Mesenteric fat pad (tissue), 1 donor: ENCODE measurements at places on chromosomes 3 and 15. TPM values are rescaled to one million over a fixed set of nuclear protein-coding genes. Genes with fewer than 3 reads are reported as not detected.

The TRIP4 gene
- 25.4 TPM for total RNA-seq

The RUBCN gene
- 24.3 TPM for total RNA-seq

- no peak for DNase-seq
These were observed 28.7 kb downstream of the ZNF589 start for GRCh38 chr3:48269592-48269991.

DNA sequence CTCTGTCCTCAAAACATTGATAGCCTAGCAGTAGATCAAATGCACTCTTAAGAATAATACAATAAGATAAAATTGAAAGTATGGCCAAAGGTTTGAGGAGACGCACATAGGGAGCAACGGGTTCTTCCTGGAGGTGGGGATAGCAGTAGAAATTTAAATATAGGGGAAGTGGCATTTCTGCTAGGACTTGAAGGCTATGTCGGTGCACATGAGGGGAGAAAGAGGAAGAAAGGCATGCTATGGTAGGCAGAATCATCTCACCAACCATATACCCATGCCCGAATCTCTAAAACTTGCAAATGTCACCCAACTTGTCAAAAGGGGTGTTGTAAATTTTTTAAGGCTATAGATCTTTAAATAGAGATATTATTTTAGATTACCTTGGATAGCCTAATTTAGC is 735.1 kb upstream of the LMCD1 start:
- no peak for DNase-seq

The CLEC3B gene
- total RNA-seq, result 217 TPM

- DNase-seq, result no peak
These were observed 31.3 kb upstream of the LYSMD4 start for GRCh38 chr15:99764522-99764921.

DNA sequence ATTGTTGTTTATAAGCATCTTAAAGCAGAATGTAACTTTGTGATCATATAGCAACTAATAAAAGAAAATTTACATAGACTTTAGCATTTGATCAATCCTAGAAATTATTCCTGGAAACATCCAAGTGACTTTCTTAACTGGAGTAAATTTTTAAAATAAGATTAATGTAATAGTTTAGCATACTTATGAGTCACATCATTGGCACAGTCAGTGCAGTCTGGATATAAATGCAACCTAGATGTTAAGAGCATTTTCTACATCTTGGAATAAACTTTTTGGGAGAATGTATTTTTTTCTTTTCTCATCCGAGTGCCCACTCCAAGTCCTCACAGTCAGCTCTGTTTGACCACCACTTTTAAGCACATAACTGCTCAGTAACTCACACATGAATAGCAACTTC is 324.6 kb upstream of the PLSCR5 start:
- no peak for DNase-seq

DNA sequence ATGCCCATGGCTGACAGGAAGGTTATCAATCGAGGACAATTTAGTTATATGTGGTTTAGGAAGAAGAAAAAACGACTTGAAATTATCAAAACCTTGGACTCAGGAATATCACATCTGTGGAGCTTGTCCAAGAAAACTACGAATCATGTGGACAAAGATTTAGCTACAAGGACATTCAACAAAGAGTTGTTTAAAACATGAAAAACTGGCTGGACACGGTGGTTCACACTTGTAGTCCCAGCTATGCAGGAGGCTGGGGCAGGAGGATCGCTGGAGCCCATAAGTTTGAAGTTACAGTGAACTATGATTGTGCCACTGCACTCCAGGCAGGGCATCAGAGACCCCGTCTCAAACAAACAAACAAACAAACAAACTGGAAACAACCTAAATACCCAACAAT is 142.4 kb downstream of the MAGI1 start:
- no peak for DNase-seq

The VILL gene
- total RNA-seq, result 4.3 TPM

DNA sequence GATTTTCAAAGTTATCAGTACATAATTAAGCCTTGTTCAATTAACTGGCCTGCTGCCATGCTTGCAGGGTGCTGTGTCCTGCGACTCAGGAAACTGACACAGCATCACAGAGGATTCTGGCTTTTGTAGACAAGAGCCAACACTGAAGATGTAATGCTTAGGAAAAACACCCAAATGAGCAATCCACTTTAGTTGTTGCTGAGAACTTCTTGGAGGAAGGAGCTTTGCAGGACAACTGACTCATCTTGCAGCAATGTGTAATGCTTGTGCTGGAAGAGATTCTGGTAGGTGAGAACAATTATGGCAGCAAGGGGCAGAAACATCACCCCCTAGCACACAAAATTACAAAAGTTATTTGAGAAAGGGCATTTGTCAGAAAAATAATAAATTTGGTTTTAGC is 67.6 kb downstream of the NLGN1 start:
- DNase-seq, result no peak
